Activated CD4-positive, alpha-beta T cell treated with anti-CD3 and anti-CD28 coated beads, Interleukin-2, Interleukin-6, amounts not matched to agents 100 ng/mL and 50 ng/mL, durations not matched to agents 16 hours and 8 hours (primary cell): ENCODE measurements at places on chromosomes 1 and 21.

DNA sequence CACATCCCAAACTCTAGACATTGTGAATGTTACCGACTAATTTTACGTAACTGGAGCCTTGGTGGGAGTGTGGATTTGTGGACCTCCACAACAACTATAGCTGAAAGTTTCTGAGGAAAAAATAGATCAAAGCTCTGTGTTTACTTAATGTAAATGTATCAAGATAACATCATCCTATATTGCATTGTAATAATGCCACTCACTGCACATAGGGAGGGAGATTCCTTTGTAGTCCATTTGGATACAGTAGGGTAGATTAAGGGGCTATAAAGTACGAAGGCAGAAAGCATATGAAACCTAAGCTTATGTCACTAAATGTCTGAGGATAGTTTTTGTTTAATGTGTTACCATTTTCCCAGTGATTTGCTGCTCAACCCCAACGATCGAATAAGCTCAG lies 273.4 kb downstream of the TM2D1 start:
- DNase-seq = no peak

- DNase-seq = no peak
These were observed 62.2 kb upstream of the SLC44A3 start for GRCh38 chr1:94757931-94758330.

- DNase-seq = no peak
These were observed 48.2 kb downstream of the SLC9A1 start for GRCh38 chr1:27106561-27107323.

DNA sequence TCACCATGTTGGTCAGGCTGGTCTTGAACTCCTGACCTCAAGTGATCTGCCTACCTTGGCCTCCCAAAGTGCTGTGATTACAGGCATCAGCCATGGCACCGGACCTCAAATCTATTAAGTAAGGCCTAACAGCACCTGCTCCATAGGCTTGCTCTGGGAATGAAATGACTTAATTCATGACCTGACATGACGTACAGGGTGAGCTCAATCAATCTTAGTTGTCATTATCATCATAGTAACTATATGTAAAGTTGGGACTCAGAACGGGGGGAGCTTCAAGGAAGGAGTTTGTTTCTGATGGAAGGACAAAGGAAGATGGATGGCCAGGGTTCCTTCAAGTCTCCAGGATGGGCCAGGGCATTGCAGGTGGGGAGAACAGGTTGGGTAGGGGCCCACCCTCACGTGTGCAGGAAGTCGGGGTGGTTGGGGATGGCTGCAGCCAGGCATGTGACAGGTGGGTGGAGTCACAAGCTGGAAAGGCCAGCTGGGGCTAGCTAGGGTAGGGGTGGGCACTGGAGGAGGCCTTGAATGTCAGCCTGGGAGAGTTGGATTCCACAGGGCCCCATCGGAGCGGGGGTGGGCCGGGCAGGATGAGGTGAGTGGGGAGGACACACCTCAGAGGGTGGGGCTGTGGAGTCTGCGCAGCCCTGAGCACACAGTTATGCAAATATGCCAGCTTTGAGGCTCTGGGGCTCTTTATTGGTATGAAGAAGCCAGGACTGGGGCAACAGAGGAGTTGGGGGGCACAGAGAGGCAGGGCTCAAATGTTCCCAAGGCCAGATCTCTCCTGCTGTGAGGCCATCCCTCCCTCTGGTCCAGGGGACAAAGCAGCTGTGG lies 9.6 kb downstream of the TRIM62 start:
- DNase-seq = no peak

GRCh38 chr1:55717111-55717510 lies 501.9 kb upstream of the USP24 start:
- DNase-seq = no peak

DNA sequence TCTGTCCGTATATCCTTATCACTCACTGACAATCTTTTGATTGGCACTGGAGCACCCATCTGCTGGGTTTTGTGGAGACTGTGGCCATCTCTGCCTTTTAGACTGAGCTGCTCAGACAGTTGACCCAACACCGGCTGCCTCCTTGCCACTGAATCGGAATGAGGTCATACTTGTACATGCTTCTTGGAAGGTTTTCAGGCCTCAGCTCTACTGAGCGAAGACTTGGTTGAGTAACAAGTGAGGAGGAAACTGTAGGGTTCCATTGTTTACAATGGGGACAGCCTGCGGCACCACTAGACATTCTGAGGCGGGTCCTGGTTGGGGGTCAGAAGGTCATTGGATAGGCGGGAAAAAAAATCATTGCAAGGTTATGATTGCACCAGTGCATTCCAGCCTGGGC lies 320.3 kb downstream of the KIF26B start:
- DNase-seq = no peak

GRCh38 chr1:12168451-12169160 lies 1.8 kb downstream of the TNFRSF1B start:
- DNase-seq = no peak

GRCh38 chr1:25677193-25677773 lies 60.7 kb downstream of the MAN1C1 start:
- no peak for DNase-seq

DNA sequence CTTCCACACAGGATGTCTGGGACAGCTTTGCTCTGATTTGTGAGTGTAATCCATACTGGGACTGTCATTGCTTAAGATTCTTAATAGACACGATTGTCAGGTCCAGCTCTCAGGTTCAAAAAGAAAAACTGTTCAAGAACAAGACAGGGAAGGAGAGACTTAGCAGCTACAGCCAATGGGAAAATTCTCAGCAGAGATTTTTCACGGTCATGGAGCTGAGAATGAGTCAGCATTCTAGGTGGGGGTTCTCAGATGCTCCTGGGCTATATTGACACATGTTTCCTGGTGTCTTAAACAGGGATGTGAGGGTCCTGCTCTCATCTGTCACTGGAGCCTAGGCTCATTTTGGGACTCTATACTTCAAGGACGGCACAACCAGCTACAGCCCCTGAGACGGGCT lies 318.3 kb downstream of the RRAGC start:
- no peak for DNase-seq

- DNase-seq = no peak
These were observed 10.7 kb downstream of the TMEM81 start for GRCh38 chr1:205073511-205073910.

DNA sequence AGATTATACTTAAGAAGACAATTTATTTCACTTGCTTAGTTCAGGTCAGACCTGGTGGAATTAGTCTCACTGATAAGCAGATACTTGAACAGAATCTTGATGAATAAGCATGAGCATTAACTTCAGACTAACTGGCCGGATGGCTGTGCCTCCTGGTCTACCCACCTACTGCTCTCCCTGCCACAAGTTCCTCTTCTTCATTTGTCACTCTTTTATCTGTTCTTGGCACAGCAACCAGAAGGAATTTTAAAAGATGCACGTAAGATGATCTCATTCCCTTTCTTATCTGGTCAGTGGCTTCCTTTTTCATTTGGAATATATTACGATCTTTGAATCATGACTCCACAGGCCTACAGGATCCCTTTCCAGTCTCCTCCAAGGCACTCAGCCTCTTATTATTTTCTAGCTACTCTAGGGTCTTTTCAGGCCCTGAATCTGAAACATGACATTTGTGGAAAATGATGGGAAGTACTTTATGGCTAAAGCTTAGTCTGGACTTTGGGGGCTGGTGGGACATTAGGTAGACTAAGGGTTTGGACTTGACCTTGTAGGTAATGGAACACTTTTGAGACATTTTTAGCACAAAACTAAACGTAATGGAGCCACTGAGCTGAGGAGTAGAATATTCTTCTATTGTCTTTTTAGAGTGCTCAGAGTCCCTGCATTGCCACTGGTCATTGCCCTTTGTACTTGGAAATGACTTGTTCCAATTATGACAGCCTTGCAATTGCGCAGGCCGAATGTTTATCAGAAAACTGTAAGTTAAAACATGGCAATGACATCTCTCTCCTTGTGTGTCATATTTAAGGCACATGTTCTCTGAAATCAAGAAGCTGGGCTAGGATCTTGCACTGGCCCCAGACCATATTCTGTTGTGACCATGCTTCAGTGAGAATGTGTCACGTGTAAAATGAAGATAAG lies 16.0 kb downstream of the ST6GALNAC3 start:
- DNase-seq = no peak

GRCh38 chr1:10873189-10873588 lies 76.7 kb upstream of the CASZ1 start:
- peak; percentile 9 for DNase-seq

DNA sequence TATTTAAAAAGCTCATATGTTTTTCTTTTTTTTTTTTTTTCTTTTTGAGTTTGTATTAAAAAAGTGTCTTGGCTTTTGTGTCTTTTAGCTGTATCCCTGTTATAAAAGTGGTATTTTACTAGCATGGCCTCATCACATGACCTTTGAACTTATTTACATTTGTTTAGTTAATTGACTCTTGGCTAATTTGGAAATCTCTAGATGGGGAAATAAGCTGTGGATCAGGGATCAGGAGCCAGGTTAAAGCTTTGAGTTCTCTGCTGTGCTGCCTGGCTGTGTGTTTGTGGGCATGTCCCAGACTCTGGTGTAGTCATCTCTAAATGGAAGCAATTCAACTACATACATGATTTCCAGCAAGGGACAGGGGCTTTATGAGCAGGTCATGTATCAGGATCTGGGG lies 56.5 kb downstream of the HHAT start:
- no peak for DNase-seq

GRCh38 chr21:33299181-33299752 lies 25.5 kb upstream of the IFNAR1 start:
- peak; percentile 27 for DNase-seq

- peak; percentile 62 for DNase-seq
These were observed 4.2 kb downstream of the CD46 start for GRCh38 chr1:207755846-207756693.

DNA sequence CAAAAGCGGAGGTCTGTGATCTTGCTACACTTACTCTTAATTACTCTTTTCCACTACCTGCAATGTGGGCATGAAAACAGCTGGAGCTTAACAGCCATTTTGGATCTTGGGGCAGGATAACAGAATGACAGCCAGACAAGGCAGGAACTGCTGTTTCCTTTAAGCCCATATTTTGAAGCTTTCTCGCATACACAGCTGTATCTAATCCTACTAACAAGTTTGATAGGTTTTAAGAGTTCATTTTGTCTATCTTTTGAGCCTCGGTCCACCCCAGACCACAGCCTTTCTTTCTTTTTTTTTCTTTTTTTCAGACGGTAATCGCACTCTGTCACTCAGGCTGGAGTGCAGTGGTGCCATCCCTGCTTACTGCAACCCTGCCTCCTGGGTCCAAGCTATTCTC lies 42.4 kb upstream of the CRB1 start:
- DNase-seq = no peak

DNA sequence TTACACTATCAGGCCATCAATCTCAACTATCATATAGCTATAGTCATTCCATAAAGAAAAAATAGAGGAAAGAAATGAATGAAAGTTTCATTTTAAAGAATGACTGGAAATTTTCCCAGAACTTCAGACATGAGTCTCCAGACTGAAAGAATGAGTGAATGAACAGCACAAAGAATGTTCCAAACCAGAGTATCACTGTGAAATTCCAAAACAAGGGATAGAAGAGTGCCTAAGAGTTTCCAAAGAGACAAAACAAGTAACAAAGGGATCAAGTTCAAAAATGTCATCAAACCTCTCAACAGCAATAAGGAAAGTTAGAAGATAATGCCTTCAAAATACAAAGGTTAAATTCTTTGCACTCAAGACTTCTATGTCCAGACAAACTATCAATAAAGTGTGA lies 114.9 kb downstream of the DENND1B start:
- DNase-seq = no peak

DNA sequence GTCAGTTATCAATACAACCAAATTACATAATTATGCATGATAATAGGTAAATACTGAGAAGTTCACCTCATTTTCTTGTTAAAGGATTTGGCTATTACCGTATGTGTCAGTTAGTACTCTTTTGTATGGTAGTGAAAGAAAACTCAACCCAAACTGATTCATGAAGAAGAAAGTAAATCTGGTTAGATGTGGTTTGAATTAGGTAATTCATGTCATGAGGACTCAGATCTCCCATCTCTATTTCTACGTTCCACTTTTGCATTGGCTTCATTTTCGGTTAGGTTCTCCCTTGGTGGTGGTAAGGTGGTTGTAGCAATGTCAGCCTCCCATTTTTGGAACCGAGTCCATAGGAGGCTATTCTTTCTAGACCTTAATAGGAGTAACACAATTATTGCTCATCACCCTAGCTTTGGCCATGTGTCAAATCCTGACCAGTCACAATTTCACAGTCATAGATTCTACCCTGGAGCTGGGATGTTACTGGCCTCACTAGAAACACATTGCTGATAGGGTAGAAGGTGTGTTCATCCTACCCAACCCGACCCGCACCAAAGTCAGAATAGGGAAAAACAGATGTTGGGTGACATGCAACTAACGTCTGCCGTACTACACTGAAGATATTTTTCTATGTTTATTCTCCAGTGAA lies 97.6 kb downstream of the OSBPL9 start:
- DNase-seq = peak; percentile 13

GRCh38 chr1:153359241-153359640 lies 1.6 kb downstream of the S100A9 start:
- no peak for DNase-seq

- DNase-seq = no peak
These were observed 101.3 kb downstream of the SLC45A1 start for GRCh38 chr1:8419172-8419571.

DNA sequence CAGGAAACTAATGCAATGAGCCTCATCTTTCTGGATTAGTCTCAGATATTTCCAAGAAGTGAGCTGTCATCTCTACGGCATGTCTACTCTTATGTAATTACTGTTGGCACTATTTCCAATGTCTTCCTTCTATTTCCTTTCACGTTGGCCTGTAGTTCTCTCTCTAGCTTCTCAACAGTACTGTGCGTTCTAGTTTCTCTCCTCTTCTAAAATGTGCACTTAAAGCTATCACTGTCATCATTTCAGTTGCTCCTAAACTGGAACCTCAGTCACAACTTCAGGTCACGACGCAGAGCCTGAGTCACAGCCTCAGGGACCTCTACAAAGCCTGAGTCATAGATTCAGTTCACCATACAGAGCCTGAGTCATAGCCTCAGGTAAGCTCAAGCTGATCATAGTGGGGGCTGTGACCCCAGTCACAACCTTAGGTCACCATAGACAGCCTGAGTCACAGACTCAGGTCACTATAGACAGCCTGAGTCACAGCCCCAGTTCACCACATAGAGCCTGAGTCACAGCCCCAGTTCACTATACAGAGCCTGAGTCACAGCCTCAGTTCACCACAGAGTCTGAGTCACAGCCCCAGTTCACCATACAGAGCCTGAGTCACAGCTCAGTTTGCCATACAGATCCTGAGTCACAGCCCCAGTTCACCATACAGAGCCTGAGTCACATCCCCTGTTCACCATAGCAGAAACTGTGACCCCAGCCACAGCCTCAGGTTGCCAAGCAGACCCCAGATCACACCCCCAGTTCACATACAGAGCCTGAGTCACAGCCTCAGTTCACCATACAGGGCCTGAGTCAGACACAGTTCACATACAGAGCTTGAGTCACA lies 13.0 kb downstream of the WNT9A start:
- DNase-seq = peak; percentile 54
